ENCODE measurements at places on chromosomes 5 and 9.

DNA sequence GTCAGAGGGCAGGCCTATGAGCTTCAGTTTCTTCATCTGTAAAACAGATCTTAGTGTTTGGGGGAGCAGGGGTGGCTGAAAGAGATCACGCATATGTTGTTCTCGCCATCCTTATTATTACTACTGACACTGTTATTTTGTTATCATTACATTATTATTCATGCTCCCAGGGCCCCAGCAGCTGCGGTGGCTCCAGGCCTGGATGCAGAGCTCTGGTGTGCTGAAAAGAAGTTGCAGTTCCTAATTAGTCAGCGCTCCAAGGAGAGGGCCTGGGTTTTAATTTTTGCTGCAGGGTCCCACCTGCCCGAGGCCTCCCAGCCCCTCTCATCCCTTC, 19.5 kb downstream of the CXXC5 start:
- DNase-seq = no peak

GRCh38 chr5:52844885-52845284, 57.2 kb downstream of the ITGA1 start:
- DNase-seq = peak; percentile 80

- DNase-seq = peak; percentile 22
Observed at GRCh38 chr9:33170464-33171415, 3.6 kb upstream of the B4GALT1 start.

DNA sequence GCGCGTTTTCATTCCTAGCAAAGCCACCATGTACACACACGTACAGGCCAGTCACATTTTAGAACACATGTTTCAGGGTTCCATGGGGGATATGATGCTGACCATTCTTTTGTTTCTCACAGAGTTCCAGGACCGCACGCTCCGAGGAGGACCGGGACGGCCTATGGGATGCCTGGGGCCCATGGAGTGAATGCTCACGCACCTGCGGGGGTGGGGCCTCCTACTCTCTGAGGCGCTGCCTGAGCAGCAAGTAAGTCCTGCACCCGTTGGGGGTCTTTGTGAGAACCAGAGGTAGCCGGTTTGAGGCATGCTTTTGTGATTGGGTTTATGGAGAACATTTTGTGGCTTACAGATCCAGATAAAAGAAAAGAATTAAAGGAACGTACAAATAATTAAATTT, 30.8 kb downstream of the ADAMTSL1 start:
- no peak for DNase-seq

DNA sequence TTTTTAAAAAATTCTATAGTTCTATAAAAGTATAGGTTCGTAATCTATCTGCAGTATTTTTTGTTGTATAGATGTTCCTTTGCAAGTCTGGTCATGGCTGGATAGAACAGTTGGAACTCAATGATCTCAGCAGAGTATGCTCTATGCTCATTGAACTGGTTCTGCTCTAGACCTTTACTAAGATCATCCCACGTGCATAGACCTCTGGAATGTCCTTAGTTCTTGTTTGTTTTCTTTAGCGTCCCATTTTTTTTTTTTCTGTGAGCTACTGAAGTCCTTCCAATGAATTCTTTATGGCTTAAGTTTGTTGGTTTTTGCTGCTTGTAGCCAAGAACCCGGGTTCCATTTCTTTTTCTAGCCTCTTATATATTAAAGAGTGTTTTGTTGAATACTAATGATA, 3.5 kb downstream of the TMEM38B start:
- peak; percentile 82 for DNase-seq

GRCh38 chr9:19181561-19181960, 48.9 kb upstream of the DENND4C start:
- no peak for DNase-seq

- DNase-seq = no peak
Observed at GRCh38 chr5:123718238-123718637, 206.3 kb downstream of the CSNK1G3 start.

- DNase-seq = no peak
Observed at GRCh38 chr5:3954199-3954598, 358.6 kb downstream of the IRX1 start.

DNA sequence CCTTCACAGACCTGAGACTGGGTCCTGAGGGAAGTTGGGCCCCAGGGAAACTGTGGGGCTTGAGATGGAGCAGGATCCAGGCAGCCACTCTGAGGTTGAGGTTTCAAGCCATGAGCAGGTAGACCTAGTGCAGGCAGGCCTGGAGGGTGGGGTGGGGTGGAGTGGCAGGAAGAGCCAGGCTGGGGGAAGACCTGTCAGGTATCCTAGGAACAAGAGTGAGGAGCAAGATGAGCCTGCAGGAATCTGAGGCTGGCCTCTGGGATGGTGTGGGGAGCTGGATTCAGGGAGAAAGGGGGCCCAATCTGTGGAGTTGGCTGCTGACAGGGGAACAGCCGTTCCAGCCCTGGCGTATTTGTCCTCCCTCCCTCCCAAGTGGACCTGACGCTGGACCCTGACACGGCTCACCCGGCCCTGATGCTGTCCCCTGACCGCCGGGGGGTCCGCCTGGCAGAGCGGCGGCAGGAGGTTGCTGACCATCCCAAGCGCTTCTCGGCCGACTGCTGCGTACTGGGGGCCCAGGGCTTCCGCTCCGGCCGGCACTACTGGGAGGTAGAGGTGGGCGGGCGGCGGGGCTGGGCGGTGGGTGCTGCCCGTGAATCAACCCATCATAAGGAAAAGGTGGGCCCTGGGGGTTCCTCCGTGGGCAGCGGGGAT, 9.8 kb downstream of the RACK1 start:
- DNase-seq = no peak

DNA sequence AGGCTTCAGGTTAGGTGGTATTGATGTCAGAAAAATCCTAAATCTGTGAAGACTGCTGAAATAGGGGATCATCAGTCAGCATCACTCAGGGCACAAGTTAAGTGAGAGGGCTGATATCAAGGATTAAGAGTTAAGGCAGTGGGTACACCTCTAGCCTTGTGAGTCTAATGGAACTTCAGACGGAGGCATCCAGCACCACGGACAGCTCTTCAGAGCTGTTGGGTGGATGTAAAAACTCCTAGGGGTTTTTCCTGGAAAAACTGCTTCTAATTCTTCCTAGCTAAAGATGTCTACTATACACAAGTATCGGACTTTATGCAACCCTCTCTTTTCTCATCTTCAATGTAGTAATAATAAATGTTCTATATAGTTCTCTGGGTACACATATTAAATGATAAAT, 165.9 kb downstream of the SH3GL2 start:
- peak; percentile 18 for DNase-seq

- no peak for DNase-seq
Observed at GRCh38 chr9:31582071-31582470, 802.4 kb upstream of the ACO1 start.

DNA sequence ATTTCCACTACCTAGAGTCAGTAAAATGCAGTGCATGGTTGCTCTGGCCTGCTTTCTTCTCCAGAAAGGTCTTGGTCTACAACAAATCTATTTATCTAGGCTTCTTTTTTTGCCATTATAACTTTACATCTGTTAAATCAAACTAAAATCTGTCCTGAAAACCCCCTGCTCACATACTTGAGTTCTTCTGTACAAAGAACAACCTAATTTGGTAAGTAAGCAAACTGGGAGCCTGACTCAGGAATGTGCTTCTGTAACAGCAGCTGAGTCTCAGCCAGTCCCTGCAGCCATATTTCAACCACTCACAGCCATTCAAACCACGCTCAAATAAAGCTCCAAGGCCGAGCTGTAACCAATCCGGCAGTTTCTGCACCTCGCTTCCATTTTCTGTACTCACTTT, 95.8 kb downstream of the PLPP1 start:
- peak; percentile 91 for DNase-seq

DNA sequence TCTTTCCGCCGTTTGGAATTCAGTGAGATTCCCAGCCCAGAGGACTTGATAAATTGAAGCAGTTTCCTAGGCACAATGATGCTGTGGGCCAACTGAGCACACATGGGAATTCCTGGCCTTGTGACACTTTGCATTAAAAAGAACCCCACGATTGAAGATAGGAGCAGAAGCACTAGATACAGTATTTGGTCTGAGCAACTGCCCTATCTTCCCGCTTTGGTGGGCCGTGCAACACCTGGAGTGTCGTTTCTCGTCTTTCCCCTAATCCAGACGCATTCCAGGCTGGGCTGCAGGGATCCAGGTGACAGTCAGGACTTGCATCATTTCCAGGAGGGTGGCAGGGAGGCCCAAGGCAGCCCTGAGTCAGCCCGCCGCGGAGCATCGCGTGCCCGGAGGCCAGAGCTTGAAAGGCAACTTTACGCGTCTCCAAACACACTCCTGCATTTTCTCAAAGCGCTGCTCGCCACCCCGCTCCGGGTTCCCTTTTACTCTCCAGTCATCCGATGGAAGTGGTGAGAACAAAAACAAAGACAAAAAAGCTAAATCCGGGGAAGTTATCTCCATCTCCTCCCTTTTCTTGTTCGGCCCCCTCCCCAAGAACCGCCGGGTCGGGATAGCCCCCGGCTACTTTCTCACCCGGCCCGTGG, 753 bp upstream of the STC2 start:
- DNase-seq = peak; percentile 64

GRCh38 chr9:120555839-120556238, 24.1 kb downstream of the CDK5RAP2 start:
- DNase-seq = no peak

DNA sequence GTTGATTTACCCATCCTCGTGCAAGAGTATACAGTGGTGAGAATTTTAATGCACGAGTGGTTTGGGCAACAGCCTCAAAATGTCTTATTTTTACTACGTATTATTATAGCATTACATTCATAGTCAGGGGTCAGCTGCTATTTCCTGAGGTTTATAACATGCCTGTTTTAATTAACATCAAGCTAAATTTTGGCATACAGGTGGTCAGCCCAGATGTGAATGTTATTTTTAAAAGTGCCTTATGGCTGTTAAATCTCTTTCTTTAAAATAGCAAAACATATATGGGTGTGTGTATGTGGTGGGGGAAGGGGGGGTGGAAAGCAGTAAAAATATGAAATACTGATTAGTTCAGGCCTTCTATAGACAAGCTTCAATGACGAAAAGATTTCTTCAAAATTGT, 424.5 kb upstream of the CLINT1 start:
- no peak for DNase-seq

DNA sequence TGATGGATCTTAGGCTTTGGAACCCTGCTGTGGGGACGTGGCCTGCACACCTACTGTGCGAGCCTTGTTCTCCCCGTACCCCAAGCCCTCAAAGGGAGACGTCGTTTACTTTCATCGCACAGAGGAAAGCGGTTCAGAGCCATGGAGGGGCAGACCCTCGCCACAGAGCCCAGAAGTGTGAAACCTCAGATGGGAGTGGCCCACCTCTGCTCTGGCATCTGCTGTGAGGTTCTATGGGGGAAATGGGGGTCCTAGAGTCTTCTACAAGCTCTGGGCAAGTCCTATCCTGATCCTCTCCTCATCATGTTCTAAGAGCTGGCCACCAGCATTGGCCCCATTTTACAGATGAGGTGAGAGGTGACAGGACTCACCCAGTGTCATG, 3.7 kb upstream of the RNF44 start:
- DNase-seq = no peak

DNA sequence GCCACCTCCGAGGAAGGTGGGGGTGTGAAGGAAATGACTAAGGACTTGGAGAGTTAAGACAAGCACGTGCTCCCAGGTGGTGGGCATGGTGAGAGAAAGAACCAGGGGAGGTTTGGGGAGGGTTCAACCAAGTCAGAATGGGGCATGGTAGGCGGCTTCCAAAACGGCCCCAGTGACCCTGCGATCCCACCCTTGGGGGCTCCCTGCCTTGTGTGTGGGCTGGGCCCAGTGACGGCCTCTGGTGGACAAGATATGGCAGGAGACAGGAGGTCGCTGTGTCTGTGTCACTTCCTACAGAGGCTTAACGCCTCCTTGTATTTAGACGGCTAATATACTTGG, 51.3 kb upstream of the IRX4 start:
- DNase-seq = no peak

DNA sequence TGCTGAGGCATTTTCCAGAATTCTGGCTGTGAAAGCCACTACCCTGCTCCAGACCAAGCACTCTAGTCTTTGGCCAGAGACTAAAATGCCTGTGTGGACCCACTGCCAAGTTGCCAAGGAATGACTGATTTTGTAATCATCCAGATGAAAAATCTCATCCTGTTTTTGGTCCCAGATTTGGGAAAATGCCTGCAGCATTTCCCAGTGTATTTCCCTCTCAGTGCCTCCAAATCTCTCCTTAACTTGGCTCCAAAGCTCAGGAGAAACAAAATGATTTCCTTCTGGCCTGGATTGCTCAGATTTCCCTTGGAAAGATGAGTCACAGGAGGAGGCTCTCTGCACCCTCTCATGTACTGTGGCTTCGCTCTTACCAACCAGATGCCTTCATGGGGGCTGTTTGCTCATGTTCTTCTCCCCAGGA, 335.2 kb upstream of the TARS1 start:
- DNase-seq = peak; percentile 64

GRCh38 chr5:169641253-169641652, 4.2 kb downstream of the DOCK2 start:
- peak; percentile 37 for DNase-seq

DNA sequence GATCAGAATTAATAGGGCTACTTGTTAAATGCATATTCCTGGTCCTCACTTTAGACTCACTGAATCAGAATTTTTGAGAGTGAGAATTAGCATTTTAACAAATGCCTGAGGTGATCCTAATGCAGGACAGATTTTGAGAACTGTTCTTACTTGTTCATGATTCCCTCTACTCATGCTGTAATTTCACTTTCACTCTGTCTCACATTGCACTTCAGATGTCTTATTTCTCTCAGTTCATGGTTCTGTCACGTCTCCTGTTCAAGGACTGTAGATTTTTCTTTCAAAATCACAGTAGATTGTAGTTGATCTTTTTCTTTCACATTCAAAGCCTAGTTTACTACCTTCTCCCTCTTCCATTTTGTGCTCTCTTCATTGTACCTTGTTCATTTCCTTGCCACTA, 54.3 kb downstream of the ADGRV1 start:
- DNase-seq = no peak

DNA sequence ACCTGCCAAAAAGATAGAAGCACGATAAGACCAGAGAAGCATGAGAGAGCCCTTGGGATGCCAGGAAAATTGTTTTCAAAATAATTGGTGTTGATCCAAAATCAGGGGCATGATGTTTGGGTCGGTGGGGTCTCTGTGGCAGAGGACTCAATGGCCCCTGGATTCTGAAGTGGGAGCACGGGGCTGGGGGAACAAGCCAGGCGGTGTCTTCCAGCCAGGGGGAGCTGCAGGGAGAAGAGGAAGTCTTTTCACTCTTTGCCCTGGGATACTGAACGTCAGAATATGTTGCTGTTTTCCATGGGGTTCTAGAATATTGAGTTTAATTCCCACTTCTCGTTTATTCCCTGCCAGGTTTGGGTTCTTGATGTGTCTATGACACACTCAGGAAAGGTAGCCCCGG, 20.4 kb downstream of the TSPAN17 start:
- no peak for DNase-seq

- DNase-seq = no peak
Observed at GRCh38 chr5:89064054-89064453, 181.1 kb upstream of the MEF2C start.

DNA sequence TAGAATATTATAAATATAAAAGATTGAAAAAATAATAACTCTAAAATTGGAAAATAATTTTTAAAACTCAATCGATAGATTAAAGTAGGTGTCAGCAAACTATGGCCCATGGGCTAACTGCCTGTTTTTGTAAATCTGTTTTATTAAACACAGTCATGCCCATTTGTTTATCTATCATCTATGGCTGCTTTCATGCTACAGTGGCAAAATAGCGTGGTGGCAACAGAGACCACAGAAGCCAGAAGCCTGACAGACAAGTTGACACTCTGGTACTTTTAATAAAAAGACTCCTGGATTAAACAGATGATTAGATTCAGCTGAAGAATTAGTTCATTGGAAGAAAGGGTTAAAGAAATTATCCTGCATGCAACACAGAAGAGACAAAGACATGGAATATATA, 400.7 kb upstream of the RORB start:
- no peak for DNase-seq

GRCh38 chr9:91647371-91647770, 223.7 kb upstream of the NFIL3 start:
- no peak for DNase-seq
